ENCODE measurements at places on chromosomes 4 and X.

- no peaks in the 10 kb centered on the region for H3K27me3 ChIP-seq
- H3K4me3 ChIP-seq, result no peak overlapping the region
- no peak overlapping the region for H3K27ac ChIP-seq
- H3K4me1 ChIP-seq, result no peaks in the 10 kb centered on the region
These were observed 8.6 kb downstream of the TCEAL7 start for GRCh38 chrX:103338663-103339062.

GRCh38 chrX:118665204-118665603, 62.2 kb upstream of the IL13RA1 start:
- no peaks in the 10 kb centered on the region for H3K4me1 ChIP-seq
- H3K27me3 ChIP-seq, result peaks cover 7% of the 10 kb centered on the region
- no peak for DNase-seq
- H3K4me3 ChIP-seq, result no peak overlapping the region

DNA sequence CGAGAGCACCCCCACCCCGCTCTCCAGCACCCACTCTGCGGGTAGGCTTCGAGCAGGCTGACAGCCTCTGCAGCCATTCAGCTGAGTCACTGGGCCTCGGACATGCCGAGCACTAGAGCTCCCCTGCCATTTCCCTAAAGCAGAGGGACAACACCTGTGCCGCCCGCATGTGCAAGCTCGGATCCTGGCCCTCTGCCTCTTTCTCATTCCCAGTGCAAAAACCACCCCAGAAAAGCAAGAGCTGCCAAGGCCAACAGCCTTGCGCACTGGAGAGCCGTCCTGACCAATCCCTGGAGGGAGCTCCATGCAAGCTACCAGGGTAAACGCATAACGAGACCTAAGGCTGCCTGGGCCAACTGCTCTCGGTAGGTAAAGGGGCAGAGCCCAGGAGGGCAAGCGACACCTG, 5.3 kb downstream of the HCFC1 start:
- peaks cover 6% of the 10 kb centered on the region for H3K4me1 ChIP-seq
- peak overlapping the region; percentile 100 for H3K27ac ChIP-seq
- peaks cover 33% of the 10 kb centered on the region for H3K27me3 ChIP-seq
- no peak overlapping the region for H3K4me3 ChIP-seq
- DNase-seq, result no peak
- no peaks in the 10 kb centered on the region for H3K36me3 ChIP-seq

DNA sequence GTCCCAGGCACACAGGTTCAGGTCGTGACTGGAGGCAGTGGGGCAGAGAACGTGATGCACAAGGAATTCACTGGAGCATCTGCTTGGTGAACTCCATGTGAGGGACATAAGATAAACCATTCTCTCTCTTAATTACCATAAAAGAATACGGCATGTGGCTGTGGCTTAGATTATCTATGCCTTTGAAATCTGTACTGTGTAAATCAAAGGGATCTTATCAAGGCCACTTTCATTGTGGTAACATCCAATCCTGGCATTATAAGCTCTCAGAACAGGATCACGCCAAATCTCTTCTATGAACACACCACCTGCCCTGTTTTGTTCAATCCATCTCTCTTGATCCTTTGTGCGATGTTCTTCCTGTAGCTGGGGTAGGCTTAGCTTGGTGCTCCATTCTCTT, 192.3 kb downstream of the SPATA18 start:
- no peaks in the 10 kb centered on the region for H3K36me3 ChIP-seq
- no peak overlapping the region for H3K4me3 ChIP-seq

GRCh38 chr4:113759696-113760093, 1.8 kb downstream of the CAMK2D start:
- H3K27ac ChIP-seq, result peak overlapping the region; percentile 99
- no peak for DNase-seq
- H3K4me1 ChIP-seq, result no peaks in the 10 kb centered on the region
- H3K4me3 ChIP-seq, result peak overlapping the region; percentile 64

DNA sequence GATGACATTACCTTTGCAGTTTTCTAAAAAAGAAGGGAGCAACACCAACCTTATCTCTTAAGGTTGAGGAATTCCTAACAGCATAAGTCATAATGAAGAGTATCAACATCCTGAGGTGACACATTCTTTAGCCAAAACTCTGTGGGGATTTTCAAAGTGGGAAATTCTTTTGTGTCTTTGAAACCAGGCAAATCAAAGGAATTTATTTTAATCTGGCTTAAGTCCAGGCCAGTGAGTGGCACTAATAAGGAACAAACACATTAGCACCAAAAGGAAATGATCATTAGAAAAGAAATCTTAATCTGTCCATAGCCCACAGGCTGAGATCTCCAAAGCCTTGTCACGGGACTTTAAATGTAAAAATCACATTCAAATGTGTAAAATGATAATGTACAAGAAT, 110.1 kb downstream of the LARP7 start:
- no peaks in the 10 kb centered on the region for H3K4me1 ChIP-seq
- no peak overlapping the region for H3K4me3 ChIP-seq
- no peak overlapping the region for H3K27ac ChIP-seq

GRCh38 chr4:8473198-8473919, 32.8 kb downstream of the TRMT44 start:
- H3K27me3 ChIP-seq, result no peaks in the 10 kb centered on the region
- no peak for DNase-seq
- H3K4me3 ChIP-seq, result no peak overlapping the region
- peaks cover 4% of the 10 kb centered on the region for H3K4me1 ChIP-seq
- H3K36me3 ChIP-seq, result no peaks in the 10 kb centered on the region

DNA sequence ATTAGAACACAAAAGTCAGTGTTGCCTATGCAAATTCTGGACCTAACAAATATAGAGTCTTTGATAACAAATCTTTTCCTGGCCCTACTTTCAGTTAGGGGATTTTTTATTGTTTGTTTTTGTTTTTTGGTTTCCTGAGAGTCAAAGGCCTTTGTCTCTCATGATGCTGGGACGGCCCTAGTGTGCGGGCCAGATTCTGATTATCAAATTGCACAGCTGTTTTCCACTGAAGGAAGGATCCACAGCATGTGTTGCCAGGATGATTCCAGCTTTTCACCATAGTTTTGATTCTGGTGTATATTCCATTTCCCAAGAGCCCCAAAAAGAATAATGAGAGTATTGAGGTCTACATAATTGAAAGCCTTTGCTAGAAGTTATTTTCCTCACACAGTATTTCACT, 248.2 kb downstream of the CAMK2D start:
- no peak overlapping the region for H3K27ac ChIP-seq
- no peaks in the 10 kb centered on the region for H3K36me3 ChIP-seq
- H3K4me1 ChIP-seq, result no peaks in the 10 kb centered on the region
- no peaks in the 10 kb centered on the region for H3K27me3 ChIP-seq
- H3K4me3 ChIP-seq, result no peak overlapping the region

DNA sequence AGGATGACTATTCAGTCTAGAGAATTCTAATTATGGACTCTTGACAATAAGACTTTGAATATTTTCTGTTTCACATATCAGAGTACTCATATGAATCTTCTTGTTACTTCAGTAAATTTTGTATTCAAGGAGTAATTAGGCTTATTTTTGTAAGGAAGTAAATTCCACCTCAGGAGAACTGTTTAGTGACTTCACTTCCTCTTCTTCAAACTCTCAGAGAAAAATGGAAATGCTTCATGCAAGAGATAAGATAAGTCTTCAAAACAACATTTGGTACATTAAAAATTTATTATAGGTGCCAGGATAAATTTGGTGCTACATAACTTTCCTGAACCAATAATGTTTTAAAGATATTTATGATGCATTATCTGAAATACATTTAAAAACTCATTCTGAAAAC, 1421.9 kb downstream of the PCDH7 start:
- no peak overlapping the region for H3K4me3 ChIP-seq
- H3K4me1 ChIP-seq, result no peaks in the 10 kb centered on the region
- DNase-seq, result no peak
- H3K27ac ChIP-seq, result no peak overlapping the region
- H3K36me3 ChIP-seq, result no peaks in the 10 kb centered on the region
- no peaks in the 10 kb centered on the region for H3K27me3 ChIP-seq

- no peaks in the 10 kb centered on the region for H3K36me3 ChIP-seq
- H3K4me1 ChIP-seq, result no peaks in the 10 kb centered on the region
- H3K27me3 ChIP-seq, result no peaks in the 10 kb centered on the region
- DNase-seq, result no peak
- H3K4me3 ChIP-seq, result no peak overlapping the region
These were observed 6.9 kb downstream of the SH3TC1 start for GRCh38 chr4:8205749-8206611.

GRCh38 chr4:42596918-42597317, 60.0 kb downstream of the ATP8A1 start:
- H3K27me3 ChIP-seq, result no peaks in the 10 kb centered on the region
- no peak overlapping the region for H3K27ac ChIP-seq
- H3K36me3 ChIP-seq, result no peaks in the 10 kb centered on the region
- no peak overlapping the region for H3K4me3 ChIP-seq

DNA sequence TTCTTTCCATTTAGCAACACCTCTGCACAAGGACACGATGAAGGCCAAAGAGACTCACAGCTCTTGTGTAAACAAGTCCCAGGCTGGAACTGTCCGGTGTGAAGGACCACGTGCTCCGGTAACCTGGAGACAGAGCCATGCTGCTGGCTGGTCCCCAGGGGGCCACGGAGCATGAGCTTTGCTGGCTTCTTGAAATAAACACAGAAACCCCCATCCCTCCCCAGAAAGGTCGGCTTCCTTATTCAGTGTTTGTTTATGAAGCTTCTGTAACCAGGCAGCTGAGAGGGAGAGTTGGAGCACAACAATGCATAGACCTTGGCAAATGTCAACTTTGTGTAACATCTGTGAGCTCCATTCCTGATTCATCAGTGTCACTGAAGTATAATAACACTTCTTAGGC, 109.4 kb downstream of the GPR143 start:
- DNase-seq, result no peak
- H3K36me3 ChIP-seq, result no peaks in the 10 kb centered on the region
- H3K4me3 ChIP-seq, result no peak overlapping the region
- H3K27ac ChIP-seq, result no peak overlapping the region

DNA sequence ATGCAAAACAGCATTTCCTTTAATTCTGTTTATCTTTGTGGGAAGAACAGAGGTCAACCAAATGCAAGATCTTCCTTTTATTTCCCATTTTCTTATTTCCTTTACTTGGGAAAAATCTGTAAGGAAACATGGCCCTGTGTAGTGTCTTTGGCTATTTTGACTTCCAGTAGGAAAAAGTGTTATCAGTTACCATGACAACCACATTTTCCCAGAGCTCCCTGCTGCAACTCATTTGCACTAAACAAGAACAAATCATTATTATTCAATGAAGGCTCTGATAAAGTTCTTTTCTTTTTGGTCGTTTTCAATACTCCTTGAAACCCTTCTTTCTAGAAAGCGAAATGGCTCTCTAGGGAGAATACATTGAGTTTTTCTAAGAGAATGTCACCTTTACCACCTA, 117.2 kb upstream of the DDX53 start:
- H3K4me1 ChIP-seq, result no peaks in the 10 kb centered on the region
- no peak overlapping the region for H3K27ac ChIP-seq
- H3K36me3 ChIP-seq, result no peaks in the 10 kb centered on the region
- no peak for DNase-seq
- no peak overlapping the region for H3K4me3 ChIP-seq
- no peaks in the 10 kb centered on the region for H3K27me3 ChIP-seq

DNA sequence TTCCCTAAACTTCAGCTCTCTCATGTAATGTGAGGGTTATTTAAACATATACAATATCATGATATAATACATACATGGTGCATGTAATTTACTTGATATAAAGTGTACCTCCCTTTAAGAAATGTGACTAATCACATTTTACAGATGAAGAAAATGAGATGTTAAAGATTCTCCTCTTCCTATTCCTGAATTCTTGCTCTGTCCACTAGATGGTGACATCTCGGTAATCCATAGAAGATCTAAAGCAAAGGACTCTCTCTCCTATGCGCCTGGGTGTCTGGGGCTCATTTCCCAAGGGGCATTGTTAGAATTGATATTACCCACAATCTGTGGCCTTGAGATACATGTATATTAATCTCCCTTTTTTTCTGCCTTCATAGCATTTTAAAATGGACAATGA, 804.9 kb downstream of the RAB28 start:
- H3K4me1 ChIP-seq, result no peaks in the 10 kb centered on the region
- no peaks in the 10 kb centered on the region for H3K27me3 ChIP-seq
- no peak overlapping the region for H3K27ac ChIP-seq
- no peaks in the 10 kb centered on the region for H3K36me3 ChIP-seq
- no peak overlapping the region for H3K4me3 ChIP-seq

DNA sequence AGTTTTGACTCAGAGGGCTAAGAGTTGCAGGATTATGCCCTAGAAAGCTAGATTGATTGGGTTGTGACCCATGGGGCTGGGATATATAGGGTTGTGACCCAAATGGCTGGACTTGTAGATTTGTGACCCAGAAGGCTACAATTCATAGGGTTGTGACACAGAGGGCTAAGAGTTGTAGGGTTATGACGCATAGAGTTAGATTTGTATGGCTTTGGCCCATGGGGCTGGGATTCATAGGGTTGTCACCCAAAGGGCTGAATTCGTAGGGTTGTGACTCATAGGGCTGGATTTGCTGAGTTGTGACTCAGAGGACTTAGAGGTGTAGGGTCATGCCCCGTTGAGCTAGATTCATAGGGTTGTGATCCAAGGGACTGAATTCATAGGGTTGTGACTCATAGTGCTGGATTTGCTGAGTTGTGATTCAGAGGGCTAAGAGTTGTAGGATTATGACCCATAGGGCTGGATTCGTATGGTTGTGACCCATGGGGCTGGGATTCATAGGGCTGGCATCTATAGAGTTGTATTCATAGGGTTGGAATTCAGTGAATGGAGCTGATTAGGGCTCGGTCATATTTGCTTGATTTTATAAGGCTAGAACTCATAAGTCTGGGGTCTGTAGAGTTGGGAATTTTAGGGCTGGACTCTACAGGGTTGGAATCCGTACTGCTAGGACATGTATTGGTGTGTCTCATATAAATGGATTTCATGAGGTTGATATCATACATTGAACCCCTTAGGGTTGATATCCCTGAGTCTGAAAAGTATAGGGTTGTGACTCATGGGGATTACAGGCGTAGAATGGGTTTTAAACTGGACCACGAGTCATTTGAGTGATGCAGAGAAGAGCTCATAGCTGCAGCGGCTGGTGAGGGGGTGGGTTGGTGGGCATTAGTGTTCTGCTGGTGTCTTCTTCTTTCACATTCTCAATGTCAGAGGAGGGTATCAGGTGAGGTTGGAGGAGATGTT, 125.7 kb downstream of the CRLF2 start:
- H3K27ac ChIP-seq, result no peak overlapping the region
- no peaks in the 10 kb centered on the region for H3K4me1 ChIP-seq
- H3K36me3 ChIP-seq, result no peaks in the 10 kb centered on the region
- DNase-seq, result no peak
- no peak overlapping the region for H3K4me3 ChIP-seq

DNA sequence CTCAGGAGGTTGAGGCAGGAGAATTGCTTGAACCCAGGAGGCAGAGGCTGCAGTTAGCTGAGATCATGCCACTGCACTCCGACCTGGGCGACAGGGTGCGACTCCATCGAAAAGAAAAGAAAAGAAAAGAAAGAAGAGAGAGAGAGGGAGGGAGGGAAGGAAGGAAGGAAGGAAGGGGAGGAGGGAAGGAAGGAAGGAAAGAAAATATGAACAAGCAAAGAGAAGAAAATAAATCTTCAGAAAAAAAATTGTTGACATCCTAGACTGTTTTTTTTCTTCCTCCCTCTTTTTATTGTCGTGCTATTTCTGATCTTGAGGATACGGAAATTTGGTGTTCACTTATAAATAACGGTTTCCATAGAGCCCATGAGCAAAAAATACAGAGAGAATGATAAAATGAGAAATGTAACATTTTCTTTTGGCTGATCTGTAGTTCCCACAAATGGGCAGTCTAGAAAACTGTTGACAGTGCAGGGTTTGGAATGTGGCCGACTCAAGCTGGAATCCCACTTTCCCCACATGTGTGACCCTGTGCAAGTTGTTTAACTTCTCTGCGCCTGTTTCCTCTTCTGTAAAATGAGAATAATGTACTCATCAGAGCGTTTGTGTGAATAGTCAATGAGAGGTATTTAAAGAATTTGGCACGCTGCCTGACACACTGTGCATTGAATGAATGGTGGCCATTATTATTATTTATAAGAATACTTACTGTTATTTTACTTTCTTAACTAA, 19.4 kb downstream of the SORBS2 start:
- H3K4me1 ChIP-seq, result no peaks in the 10 kb centered on the region
- peak overlapping the region; percentile 45 for H3K27ac ChIP-seq
- DNase-seq, result no peak

All from breast epithelium (tissue), 4 donors.